ENCODE measurements at places on chromosomes 7 and 10.

DNA sequence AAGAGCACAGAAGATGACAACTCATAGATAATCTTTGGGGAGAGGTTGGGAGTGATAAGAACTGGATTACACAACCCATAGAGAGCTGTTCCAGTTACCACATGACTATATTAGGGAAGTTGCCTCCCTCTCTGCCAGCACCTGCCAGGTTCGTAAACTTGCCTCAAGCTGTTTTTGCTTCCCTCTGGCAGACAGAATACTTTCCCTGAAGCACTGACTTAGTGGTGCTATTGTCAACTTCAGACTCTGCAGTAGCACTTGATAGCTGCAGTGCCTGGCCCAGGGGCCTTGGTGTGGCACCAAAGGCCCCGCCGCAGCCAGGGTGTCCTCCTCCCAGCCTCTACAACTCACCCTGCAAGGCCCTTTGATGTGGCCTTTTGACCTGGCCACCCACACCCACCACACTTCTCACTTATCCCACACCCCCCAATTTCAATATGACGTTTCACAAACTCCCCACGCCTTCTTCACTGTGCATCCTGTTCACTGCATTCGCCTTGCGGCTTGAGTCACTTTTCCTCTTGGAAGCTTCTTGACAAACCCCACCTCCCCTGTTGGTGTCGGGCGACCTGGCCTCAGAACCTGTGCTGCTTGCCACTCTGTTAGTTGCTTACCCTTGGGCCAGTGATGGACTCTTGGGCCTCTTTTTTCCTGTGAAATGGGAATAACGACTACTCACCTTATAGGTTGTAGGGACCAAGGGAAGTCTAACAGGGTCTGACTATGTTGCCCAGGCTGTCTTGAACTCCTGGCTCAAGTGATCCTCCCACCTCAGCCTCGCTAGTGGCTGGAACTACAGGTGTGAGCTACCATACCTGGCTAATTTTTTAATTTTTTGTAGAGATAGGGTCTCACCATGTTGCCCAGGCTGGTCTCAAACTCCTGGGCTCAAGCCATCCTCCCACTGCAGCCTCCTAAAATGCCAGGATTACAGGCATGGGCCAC, 50.2 kb upstream of the PODXL start:
- no peak for DNase-seq

DNA sequence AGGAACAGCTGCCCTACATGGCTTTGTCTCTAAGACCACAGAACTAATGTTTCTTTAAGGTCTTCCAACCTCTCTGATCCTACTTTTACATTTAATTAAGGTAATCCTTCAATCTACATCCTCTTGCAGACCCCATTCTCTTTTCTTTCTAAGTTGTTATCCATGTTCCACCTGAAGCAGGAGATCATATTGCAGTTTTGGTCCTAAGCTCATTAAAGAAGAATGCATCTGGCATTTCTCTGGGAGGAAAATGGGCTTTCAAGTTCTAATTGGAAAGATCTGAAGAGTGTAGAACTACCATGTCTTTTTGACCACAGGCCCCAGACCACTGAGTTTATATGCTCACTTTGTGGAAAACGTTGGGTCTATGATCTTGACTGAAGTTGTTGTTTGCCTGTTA, 111.2 kb downstream of the SEM1 start:
- DNase-seq: no peak

DNA sequence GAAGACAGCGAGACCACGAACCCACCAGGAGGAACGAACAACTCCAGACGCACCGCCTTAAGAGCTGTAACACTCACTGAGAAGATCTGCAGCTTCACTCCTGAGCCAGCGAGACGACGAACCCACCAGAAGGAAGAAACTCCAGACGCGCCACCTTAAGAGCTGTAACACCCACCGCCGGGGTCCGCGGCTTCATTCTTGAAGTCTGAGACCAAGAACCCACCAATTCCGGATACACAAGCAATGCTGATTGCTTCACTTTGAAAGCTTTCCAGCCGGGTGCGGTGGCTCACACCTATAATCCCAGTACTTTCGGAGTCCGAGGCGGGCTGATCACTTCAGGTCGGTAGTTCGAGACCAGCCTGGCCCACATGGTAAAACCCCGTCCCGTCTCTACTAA, 177.2 kb upstream of the MYO3A start:
- DNase-seq: no peak

- DNase-seq: no peak
Observed at GRCh38 chr7:49669285-49669684, 104.2 kb upstream of the VWC2 start.

GRCh38 chr7:21580073-21580521, 37.3 kb downstream of the DNAH11 start:
- no peak for DNase-seq

DNA sequence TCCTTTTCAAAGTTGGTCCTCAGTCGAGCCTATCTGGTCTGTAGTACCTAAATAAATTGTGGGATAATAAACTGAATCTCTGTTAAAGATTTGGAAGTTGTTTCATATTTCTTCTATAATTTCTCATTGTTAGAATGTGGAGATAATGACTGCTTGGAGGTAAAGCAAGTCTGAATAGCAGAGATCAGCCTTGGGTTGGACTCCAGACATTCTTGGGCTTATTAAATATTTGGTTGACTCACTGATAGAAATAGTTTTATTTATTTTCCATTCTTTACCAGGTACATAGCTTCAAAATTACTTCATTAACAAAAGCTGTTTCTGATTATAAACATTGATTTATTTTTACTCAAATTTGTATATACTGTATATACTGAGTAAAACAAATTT, 34.3 kb downstream of the TPST1 start:
- no peak for DNase-seq

GRCh38 chr7:41698114-41698513, 4.8 kb downstream of the INHBA start:
- DNase-seq: no peak
